ENCODE measurements at places on chromosomes 1 and 21. TPM values are rescaled to one million over a fixed set of nuclear protein-coding genes. Genes with fewer than 3 reads are reported as not detected.

- no peak for DNase-seq
Measured at GRCh38 chr21:36773117-36773516, 74.2 kb downstream of the SIM2 start.

The GNG12 gene
- 41.9 TPM for total RNA-seq

DNA sequence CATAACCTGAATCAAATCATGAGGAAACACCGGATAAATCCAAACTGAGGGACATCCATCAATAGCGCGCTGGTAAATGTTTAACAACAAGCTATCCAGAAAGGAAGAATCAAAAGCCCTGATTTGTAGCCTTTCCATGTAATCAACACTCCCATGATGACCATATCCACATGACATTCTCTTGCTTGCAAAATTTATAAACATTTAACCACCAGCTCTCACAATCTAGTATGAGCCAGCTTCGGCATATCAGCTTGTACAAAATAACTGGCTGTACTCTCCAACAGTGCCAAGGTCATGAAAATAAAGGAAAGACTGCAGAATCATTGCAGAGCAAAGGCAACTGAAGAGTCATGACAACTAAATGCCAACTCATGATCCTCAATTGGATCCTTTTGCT is 15.7 kb downstream of the HSD11B1 start:
- no peak for DNase-seq

The CNTN2 gene
- total RNA-seq: not detected

GRCh38 chr1:27114546-27114945 is 40.4 kb downstream of the SLC9A1 start:
- DNase-seq: no peak

DNA sequence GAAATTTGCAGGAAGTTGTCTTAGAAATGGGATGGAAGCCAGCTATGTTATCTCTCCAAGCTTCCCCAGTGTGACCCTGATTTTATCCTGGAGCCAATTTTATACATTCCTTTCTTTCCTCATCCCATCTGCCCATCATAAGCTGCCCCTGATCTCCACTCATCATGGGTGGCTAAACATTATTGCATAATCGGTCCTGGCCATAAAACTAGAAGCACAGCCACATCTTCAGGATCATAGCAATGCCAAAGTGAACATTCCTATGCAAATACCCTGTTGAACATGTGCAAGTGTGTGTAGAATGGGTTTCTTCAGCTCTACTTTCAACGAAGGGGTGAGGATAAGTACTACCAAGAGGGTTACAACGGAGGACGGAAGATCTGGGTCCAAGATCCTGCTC is 50.6 kb upstream of the COG2 start:
- no peak for DNase-seq

- peak; percentile 60 for DNase-seq
Measured at GRCh38 chr21:28959367-28960099, 33.1 kb downstream of the LTN1 start.

The LCE1C gene
- not detected for total RNA-seq

The PLEKHN1 gene
- total RNA-seq: 2.3 TPM

- DNase-seq: peak; percentile 86
Measured at GRCh38 chr1:9316080-9316444, 23.4 kb downstream of the SPSB1 start.

Data from Caki2 (cell line).